ENCODE measurements at places on chromosomes 5 and 9. TPM values are rescaled to one million over a fixed set of nuclear protein-coding genes. Genes with fewer than 3 reads are reported as not detected.

DNA sequence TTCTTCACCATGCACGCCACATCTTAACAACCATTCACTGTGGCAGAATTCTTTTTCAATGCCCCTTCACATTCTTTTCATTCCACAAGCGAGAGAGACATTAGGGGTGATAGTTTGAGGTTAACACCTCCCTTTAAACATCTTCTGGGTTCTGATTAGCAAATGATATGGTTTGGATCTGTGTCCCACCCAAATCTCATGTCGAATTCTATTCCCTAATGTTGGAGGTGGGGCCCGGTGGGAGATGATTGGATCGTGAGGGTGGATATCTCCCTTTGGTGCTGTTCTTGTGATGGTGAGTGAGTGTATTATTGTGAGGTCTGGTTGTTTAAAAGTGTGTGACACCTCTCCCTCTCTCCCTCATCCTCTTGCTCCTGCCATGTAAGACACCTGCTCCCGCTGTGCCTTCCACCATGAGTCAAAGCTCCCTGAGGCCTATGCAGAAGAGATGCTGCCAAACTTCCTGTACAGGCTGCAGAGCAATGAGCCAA, 46.1 kb upstream of the RAI14 start:
- DNase-seq, result no peak

DNA sequence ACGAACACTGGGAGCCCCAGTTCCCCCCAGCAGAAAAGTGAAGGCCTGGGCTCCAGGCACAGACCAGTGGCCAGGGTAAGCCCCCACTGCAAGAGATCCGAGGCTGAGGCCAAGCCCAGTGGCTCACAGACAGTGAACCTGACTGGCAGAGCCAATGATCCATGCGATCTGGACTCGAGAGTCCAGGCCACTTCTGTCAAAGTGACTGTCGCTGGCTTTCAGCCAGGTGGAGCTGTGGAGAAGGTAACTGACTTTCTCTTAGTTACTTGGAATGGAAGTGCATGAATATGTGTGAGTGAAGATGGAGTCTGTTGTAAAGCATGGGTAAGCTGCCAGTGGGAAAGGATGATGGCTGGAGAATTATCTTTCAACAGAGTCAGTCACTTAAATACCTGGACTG, 99.7 kb downstream of the GOLPH3 start:
- DNase-seq, result no peak

- DNase-seq, result no peak
Measured at GRCh38 chr5:55591686-55592085, 56.9 kb upstream of the PLPP1 start.

- no peak for DNase-seq
Measured at GRCh38 chr9:757246-757881, 84.1 kb upstream of the DMRT1 start.

DNA sequence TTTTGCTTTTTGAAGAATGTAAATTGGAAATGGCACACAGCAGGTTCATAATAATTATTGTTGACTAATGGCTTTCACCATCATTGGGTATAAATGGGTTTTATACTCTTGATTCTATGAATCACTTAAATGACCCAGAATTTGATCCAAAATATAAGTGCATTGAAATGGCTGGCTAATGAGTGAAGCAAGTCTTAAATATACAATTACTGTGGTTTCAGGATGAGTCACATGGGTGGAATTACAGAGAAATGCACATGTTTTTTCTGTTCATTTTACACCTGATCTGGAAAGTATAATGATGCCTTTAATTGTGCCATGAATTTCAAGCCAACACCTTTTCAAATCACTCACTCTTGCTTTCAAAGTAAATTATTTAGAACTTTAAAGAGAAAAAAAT, 380.8 kb upstream of the CD180 start:
- no peak for DNase-seq

DNA sequence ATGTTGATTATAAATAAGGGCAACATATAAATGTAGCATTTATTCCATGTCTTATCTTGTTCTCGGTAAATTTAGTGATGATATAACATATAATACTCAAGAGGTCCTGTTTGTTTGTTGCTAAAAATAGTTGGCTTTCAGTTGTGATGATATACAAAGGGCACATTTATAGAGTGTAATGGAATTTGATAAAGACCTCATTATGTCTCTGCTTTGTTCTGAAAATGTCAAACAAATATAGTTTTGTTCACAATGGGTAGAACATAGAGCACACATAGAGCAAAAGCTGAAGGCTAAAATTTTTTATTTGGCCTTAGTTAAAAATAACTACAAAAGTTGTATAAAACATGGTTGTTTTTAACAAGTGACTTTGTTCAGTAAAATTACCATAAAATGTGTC, 477.1 kb upstream of the SMC2 start:
- no peak for DNase-seq

- DNase-seq, result no peak
Measured at GRCh38 chr5:149667084-149667828, 62.9 kb upstream of the PPARGC1B start.

GRCh38 chr5:27830546-27830945, 792.2 kb upstream of the CDH9 start:
- no peak for DNase-seq

DNA sequence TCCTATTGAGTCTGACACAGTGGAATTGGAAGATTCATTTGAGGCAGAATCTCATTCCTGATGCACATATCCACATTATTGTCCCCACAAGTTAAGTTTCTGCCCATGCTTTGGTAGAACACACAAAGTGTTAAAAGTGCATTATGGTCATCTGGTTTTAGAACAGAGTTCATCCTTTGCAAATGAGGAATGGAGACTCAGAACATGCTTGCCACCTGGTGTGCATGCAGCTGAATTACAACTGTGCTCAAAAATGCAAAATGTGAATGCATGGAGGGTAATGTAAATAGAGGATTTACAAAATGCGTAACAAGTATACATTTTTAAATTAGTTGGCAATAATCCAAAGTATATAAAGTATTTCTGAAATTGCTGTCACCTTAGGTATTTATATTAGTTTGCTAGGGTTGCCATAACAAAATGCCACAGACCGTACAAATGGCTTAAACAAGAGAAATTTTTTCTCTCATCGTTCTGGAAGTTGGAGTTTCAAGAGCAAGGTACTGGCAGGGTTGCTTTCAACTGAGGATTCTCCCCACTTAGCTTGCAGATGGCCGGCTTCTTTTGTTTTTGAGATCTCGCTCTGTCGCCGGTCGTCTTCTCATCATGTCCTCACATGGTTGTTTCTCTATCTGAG, 671.1 kb downstream of the TAF11L14 start:
- peak; percentile 29 for DNase-seq

DNA sequence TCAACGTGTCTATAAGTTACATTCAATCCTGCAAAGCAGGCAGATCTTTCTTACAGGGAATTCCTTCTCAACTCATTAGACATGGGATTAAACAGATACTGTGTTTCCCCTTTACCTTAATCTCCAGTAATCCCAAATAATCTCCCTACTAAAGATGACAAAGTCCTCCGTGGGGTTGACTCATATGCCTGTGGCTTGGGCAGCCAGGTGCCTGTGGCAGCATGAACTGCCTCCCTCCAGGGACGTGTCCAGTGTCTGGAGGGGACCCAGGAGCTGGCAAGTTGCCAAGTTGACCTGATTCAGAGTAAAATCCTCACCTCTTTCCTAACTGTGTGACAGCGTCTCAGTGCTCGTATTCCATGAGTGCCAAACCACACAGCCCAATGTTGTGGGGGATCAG, 94.6 kb upstream of the PTCH1 start:
- no peak for DNase-seq

- no peak for DNase-seq
Measured at GRCh38 chr9:87742813-87743428, 17.0 kb downstream of the CTSL start.

The SLC34A1 gene
- 1.7 TPM for polyA plus RNA-seq

The IRX1 gene
- 39.9 TPM for polyA plus RNA-seq

The TRPM3 gene
- 0.85 TPM for polyA plus RNA-seq

The INSL6 gene
- 0.53 TPM for polyA plus RNA-seq

The DPP7 gene
- polyA plus RNA-seq, result 47.8 TPM

All from left lung (tissue), 14 donors.